ENCODE measurements at places on chromosomes 7 and 10. TPM values are rescaled to one million over a fixed set of nuclear protein-coding genes. Genes with fewer than 3 reads are reported as not detected.

MYL10 gene
- not detected for total RNA-seq

NUTM2E gene
- not detected for total RNA-seq

ZNF786 gene
- 6.8 TPM for total RNA-seq

PKD2L1 gene
- not detected for total RNA-seq

- DNase-seq, result no peak
Observed at GRCh38 chr10:6669269-6669859, 89.3 kb upstream of the PRKCQ start.

- DNase-seq, result no peak
Observed at GRCh38 chr7:66790196-66790595, 49.7 kb downstream of the RABGEF1 start.

DNA sequence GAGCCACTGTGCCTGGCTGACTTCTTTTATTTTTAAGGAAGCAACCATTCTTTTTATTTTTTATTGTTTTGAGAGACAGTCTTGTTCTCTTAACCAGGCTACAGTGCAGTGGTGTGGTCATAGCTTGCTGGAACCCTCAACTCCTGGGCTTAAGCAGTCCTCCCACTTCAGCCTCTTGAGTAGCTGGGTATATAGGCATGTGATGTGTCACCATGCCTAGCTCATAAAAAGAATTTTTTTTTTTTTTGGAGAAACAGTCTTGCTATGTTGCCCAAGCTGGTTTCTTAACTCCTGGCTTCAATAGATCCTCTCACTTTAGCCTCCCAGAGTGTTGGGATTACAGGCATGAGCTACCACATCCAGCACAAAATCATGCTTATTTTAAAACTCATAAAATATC is 5.8 kb downstream of the MCU start:
- DNase-seq, result no peak

DNA sequence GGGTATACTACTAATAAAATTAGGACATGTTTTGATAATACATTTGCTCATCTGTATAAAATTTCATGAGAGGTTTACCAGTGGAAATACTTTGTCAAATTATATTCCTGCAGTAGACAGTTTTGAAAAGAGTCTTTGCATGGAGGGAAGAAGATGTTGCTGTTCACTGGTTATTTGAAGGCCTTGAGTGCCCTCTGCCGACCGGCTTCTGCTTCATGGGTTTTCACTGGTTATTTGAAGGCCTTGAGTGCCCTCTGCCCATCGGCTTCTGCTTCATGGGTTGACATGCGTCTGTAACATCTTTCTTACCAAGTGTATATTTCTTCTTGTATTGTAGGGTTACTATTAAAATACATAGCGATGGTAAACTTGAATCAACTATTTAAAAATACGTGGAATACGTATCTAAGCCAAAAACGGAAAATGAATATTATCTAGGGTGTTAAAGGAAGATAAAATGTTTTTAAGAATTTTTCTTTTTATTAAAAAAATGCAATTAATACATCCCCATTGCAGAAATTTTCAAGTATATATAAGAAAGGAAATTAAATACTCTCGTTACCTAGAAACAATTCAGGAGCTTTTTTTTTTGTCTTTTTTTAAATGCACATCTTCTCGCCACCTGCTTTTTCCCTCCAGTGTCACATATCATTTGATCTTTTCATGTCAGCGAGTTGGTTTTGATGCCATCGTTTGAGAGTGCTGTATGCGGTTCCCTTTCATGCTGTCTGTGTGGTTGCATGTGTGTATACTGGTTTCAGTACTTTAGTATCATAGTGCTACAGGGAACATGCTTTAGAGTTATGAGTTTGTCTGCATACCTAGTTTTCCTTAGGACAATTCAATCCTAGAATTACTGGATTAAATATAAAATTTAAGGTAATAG is 73.4 kb downstream of the SHH start:
- DNase-seq, result no peak

UBTD1 gene
- 15.2 TPM for total RNA-seq

DNA sequence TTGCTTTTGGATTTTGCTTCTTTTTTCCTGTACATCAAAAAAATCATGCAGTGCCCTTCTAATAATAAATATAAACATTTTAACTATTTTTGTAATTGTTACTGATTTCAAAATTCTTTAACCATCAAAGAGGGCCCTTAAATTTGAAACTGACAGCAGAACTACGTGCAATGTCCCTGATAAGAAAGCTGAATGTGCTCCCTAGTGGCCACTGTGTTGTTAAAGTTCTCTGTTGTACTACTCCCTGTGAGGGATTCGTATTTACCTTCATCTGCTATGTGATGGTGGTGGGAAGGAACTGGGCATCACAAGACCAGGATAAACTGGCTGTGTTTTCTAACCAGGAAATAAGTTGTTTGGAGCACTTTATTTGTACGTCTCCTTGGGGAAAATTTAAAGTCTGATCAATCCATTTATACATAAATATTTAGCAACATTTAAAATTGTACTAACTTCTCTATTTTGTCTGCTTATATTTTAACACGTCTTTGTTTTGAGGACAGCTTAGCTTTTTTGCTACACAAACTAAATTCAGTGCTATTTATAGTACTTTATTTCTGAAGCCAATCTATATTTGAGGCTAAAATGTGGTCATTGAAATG is 322.4 kb downstream of the HGF start:
- no peak for DNase-seq

DNA sequence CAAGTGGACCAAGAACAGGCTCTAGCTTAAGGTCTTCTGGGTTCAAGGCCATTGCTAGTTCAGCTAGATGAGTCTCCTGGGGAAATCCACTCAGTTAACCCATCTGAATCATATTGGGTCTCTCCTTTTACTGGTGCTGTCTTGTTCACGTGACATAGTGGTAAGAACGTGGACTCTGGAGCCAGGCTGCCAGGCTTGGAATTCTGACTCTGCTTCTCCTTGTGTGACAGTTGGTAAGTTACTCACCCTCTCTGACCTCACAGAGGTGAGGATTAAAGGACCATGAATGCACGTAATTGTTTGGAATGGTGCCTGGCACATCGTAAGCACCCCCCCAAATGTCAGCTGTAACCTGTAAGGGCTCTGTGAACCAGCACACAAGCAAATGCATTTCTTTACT is 9.7 kb upstream of the CALU start:
- DNase-seq, result no peak

SH2D4B gene
- 0.18 TPM for total RNA-seq

GRCh38 chr7:116786791-116787443 is 75.5 kb upstream of the CAPZA2 start:
- no peak for DNase-seq

DNA sequence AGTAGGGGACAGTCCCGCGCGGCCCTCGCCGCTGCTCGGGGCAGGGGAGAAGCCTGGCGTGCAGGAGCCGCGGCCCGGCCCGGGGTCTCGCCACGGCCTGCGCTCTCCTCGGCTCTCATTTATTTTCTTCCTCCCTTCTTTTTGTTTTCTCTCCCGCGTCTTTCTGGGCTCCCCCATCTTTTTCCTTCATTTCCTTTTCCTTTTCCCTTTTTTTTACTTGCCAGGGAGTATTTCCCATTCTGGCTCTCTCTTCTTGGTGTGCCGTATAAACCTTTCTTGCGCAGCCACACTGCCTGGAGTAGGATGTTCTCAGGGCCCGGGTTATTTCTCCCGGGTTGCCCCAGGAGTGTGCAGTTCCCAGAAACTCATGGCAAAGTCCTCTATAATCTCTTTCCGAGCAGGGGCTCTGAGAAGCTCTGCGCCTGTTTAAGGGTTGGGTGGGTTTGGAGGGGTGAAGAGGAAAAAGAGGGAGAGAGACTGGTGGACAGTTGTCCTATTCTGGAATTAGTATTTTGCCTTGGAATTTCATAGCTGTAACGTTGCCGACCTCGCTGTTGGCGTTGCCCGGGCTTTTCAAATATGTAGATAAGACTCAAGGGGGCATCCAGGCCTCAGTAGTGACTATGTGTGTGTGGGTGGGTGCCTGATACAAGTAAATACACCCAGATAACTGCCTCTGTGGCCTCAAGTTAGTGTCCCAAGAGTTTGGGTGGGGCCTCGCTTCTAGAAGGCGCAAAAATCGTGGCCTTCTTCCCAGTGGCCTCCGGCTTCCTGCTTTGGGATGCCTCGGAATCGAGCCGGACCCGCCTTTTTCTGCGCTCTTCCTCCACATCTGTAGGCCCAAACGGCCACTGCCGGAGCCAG is 4.3 kb upstream of the ZNF503 start:
- DNase-seq, result no peak
